ENCODE measurements at places on chromosomes 5 and 9.

GRCh38 chr9:35861161-35861897 lies 8.9 kb downstream of the OR13J1 start:
- DNase-seq, result no peak

- DNase-seq, result no peak
These were observed 103.2 kb downstream of the USP20 start for GRCh38 chr9:129938291-129938979.

DNA sequence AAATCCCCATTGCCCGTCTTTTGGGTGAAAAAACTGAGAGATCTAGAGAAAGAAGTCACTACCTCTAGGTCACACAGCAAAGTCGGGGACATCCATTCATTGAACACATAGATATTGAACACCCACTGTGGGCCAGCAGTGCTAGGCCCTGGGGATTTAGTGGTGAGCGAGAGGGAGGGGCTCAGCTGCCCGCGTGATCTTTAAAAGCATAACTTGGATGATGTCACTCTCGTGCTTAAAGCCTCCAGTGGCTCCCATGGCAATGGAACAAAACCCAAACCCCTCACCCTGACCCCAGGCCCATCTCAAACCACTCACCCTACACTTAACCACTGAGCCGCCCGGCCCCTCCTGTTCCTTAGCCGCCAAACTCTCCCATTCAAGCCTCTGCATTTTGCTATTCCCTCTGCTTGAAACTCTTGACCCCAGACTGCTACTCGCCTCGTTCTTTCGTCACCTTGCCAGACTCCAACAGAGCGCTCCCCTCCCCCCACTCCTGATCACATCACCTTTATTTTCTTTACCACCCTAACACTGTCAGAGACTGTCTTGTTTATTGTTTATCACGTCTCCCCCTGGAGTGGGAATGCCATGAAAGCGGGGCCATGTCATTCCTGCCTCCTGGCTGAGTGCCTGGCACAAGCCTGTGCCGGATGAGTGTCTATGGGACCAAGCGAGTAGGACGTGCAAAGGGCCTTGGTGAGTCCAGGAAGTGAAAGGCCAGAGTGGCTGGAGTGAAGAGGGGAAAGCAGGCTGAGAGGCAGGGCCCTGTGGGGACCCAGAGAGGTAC lies 710 bp upstream of the PIP5KL1 start:
- no peak for DNase-seq

DNA sequence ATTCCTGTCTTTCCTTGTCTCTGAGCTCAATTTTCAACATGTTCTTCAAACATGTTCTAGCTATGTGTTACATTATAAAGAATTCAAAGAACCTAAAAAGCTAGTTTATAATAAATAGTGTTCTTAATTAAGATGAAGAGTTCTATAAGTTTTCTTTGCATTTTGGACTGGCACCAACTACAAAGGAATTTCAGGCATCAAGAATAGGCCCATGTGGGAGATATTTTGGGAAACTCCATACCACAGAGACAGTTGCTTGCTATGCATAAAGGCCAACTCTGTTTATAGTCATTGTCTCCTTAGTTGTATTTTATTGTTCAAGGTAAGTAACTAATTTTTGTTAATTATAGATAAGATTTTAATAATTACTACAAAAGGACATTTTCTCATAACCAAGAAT lies 4.5 kb downstream of the SLF1 start:
- no peak for DNase-seq

GRCh38 chr9:32490601-32491000 lies 35.4 kb downstream of the RIGI start:
- DNase-seq, result no peak

GRCh38 chr5:102545175-102545574 lies 46.4 kb upstream of the SLCO6A1 start:
- DNase-seq, result no peak

DNA sequence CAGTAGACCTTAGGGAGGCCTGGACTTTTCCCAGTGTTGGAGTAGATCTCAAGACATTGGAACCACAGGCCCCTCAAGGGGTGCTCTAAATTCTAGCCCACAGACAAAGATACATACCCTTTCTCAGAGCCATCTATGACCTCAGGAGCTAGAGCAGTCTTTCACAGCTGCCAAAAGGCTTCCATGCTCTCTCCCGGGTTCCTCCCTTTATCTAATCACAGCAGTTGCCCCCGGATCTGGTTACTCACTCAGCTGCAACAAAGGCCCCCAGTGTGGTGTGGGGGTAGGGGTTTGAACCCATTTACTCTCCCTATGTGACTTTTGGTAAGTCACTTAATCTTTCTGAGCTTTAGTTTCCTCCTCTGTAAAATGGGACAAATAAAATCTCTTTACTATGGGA lies 27.0 kb downstream of the POU4F3 start:
- no peak for DNase-seq

GRCh38 chr5:178531786-178532185 lies 58.4 kb downstream of the COL23A1 start:
- DNase-seq, result no peak

DNA sequence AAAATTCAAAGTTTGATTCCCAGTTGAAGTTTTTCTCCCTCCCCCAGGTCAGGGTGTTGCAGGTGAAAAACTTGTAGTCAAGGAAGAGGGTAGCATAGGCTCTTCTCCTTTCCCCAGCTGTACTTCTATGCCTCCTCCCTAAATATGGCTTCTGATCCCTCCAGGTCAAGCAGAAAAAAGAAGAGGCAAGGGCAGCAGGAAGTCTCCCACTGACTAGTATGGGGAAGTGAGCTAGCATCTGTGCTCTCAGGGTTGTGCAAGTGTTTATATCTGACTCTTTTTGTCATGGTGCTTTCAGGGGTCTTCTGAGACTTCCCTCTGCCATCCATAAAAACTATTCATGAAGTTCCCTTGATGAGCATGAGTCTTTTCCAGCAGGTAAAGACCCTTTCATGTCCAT lies 76.0 kb downstream of the ATPSCKMT start:
- no peak for DNase-seq

DNA sequence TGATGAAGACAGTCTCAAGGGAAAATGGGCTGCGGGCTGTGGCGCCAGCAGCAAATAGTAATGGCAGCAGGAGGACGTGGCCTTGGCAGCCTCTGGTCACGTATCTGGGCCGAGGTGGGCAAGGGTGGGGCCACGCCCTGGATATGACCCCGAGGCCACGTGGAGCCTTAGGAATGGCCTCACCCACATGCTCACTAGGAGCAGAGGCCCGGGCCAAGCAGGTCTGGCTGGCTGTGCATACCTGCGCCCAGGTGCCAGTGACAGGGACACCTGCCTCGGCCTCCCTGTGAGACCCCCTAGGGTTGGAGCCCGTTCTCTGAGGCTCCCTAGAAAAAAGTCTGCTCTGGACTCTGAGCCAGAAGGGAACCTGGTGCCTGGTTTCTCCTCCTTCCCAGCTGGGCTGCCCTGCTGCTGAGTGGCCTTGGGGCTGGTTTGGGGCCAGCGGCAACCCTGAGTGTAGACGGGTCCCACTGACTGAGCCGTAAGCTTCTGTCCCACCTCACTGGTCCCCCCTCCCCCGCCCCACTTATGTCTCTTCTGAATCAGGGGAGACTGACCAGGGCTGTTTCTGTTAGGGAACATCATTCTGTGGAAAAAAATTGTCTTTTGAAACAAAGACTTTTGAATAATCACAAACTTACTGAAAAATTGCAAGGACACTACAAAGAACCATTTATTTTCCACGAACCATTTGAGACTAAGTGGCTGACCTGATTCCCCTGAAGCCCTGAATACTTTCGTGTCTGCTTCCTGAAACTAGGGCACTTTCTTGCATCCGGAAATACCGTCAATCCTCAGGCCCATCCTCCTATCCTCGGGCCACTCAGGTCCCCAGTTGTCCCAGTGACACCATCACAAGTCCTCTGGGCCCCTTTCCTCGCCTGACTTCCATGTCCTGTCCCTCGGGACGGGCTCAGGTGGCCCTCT lies 60.8 kb downstream of the WNK2 start:
- no peak for DNase-seq

- no peak for DNase-seq
These were observed 12.8 kb downstream of the ANKRA2 start for GRCh38 chr5:73552642-73553041.

GRCh38 chr5:108649106-108649505 lies 98.6 kb upstream of the FER start:
- DNase-seq, result no peak

DNA sequence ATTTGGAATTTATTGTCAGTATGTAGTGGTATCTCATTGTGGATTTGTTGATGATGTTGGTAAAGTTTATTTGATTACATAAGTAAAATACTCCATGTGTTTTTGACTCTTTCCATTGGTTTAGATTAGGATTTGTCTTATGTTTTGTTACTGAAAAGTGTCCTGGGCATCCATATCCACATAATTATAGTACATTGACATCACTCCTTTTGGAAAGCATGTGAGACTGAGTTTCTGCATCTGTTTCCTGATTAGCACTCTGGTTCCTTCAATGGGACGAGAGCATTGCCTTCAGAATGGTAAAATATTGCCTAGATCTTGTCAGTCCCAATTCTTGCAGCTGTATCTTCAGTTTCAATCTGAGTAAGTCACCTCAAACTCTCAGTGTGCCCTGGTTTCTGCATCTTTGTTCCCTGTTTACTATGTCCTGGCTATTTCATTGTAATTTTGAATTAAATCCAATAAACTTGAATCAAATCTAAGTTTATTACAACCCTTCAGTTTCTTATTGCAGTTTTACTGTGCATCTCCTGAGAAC lies 128.1 kb downstream of the FBXO38 start:
- DNase-seq, result no peak

DNA sequence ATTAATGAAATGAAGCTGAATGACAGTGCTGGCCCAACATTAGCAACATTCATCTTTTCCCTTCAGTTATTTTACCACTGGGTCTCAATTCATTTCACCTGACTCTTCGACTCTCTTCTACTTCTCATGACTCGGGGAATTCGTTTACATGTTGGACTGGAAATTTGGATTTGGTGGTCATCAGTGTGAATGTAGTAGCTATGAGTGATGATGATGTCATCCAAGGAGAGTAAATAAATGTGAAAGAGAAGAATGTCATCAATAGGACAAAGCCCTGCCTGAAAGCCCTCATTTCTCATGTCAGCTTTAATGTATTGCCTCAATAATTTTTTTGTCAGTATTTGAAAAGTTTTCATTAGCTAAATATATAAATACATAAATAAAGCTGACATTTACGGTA lies 21.9 kb upstream of the CFAP95 start:
- DNase-seq, result no peak

DNA sequence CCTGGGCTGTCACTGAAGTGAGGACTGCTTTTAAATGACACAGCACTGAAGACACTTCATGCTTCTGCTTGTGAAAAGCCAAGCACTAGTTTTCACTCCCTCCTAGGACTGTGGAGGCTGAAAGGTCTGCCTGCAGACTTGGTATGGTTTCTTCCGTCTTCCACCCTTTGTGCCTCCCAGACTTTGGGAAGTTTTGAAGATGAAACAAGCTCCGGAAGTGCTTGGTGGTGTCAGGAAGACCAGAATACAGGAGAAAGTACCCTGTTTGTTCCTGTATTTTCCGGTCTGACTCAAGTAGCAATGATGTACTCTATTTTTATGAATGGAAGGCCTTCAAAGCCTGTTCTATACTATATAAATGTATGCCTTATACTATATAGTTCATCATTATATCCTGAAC lies 222.7 kb downstream of the PDZD2 start:
- DNase-seq, result no peak

- no peak for DNase-seq
These were observed 4.6 kb downstream of the SLC6A18 start for GRCh38 chr5:1229822-1230221.

- DNase-seq, result no peak
These were observed 3.3 kb downstream of the SLF1 start for GRCh38 chr5:94621763-94622162.

- DNase-seq, result no peak
These were observed 61.8 kb upstream of the CEMIP2 start for GRCh38 chr9:71830153-71830552.

DNA sequence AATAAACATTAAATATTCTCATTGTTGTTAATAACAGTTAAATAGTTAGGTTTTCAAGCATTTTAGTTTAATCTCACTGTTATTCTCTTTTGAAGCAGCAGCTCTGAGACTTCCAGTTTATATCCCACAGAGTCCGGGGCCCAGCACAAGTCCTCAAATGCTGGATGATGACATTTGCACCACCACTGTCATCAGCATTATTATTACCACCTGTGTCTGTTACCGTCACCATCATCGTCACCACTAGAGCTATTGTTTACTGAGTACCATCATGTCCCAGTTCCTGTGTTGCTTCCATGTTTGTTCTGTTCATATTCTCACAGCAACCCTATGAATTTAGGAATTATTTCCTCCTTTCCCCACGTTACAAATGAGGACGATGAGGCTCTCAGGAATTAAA lies 169.2 kb upstream of the NR3C1 start:
- no peak for DNase-seq

- DNase-seq, result no peak
These were observed at the start of gene FRMD3 for GRCh38 chr9:83538172-83538889. TSS of gene FRMD3 (minus strand) at chr9:83538401. CDS start at chr9:83538231, 170 bp downstream.

DNA sequence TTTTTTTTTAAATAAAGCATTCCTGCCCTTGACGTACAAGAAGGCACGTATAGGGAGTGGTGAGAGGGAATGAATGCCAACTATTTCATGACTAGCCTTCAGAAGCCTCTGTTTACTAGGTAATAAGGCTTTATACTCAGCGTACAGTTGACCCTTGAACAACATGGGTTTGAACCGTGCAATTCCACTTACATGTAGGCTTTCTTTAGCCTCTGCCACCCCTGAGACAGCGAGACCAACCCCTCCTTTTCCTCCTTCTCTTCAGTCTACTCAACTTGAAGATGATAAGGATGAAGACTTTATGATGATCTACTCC lies 22.5 kb downstream of the CDC42SE2 start:
- no peak for DNase-seq

GRCh38 chr5:59126708-59127573 lies 544.1 kb downstream of the RAB3C start:
- no peak for DNase-seq

All from activated B cell treated with CpG ODN at 0.5 μM for 24 hours (primary cell).